Endothelial cell (in vitro differentiated cells): ENCODE measurements at places on chromosomes 12 and 14. TPM values are rescaled to one million over a fixed set of nuclear protein-coding genes. Genes with fewer than 3 reads are reported as not detected.

DNA sequence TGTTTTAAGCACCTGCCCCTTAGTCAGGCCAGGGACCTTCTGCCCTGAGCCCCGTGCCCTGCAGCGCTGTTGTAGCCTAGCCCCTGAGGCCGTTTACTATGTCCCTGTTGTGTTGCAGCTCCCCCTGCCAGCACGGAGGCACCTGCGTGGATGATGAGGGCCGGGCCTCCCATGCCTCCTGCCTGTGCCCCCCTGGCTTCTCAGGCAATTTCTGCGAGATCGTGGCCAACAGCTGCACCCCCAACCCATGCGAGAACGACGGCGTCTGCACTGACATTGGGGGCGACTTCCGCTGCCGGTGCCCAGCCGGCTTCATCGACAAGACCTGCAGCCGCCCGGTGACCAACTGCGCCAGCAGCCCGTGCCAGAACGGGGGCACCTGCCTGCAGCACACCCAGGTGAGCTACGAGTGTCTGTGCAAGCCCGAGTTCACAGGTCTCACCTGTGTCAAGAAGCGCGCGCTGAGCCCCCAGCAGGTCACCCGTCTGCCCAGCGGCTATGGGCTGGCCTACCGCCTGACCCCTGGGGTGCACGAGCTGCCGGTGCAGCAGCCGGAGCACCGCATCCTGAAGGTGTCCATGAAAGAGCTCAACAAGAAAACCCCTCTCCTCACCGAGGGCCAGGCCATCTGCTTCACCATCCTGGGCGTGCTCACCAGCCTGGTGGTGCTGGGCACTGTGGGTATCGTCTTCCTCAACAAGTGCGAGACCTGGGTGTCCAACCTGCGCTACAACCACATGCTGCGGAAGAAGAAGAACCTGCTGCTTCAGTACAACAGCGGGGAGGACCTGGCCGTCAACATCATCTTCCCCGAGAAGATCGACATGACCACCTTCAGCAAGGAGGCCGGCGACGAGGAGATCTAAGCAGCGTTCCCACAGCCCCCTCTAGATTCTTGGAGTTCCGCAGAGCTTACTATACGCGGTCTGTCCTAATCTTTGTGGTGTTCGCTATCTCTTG, 7.6 kb downstream of the DLK1 start:
- H3K4me3 ChIP-seq = no peak overlapping the region
- no peak overlapping the region for H3K27ac ChIP-seq
- H3K27me3 ChIP-seq = peaks cover 4% of the 10 kb centered on the region

Gene VCPKMT
- 8.1 TPM for total RNA-seq

DNA sequence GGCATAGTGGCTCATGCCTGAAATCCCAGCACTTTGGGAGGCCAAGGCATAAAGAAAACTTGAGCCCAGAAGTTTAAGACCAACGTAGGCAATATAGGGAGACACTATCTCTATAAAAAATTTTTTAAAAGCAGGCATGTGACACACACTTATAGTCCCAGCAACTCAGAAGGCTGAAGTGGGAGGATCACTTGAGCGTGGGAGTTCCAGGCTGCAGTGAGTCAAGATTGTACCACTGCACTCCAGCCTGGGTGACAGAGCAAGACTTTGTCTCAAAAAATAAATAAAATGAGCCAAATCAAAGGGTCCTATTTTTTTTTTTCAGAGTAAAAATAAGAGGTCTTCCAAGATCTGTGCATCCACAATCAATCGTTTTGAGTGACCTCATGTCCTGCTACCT, 237.6 kb downstream of the SLC16A7 start:
- H3K4me3 ChIP-seq = no peak overlapping the region
- DNase-seq = no peak
- H3K27me3 ChIP-seq = no peaks in the 10 kb centered on the region
- no peaks in the 10 kb centered on the region for H3K36me3 ChIP-seq
- H3K4me1 ChIP-seq = no peaks in the 10 kb centered on the region
- no peak overlapping the region for H3K27ac ChIP-seq

- no peak for DNase-seq
- H3K36me3 ChIP-seq = no peaks in the 10 kb centered on the region
- no peaks in the 10 kb centered on the region for H3K27me3 ChIP-seq
- no peak overlapping the region for H3K27ac ChIP-seq
Measured at GRCh38 chr12:58138424-58138823, 197.1 kb downstream of the ATP23 start.

- no peaks in the 10 kb centered on the region for H3K36me3 ChIP-seq
- DNase-seq = no peak
- H3K27ac ChIP-seq = no peak overlapping the region
- H3K4me3 ChIP-seq = no peak overlapping the region
- H3K27me3 ChIP-seq = peaks cover 9% of the 10 kb centered on the region
Measured at GRCh38 chr14:88179716-88180115, 143.4 kb downstream of the KCNK10 start.

GRCh38 chr12:131116468-131117117, 162.9 kb downstream of the ADGRD1 start:
- DNase-seq = peak; percentile 61
- H3K36me3 ChIP-seq = no peaks in the 10 kb centered on the region
- H3K27ac ChIP-seq = no peak overlapping the region
- H3K4me1 ChIP-seq = no peaks in the 10 kb centered on the region

DNA sequence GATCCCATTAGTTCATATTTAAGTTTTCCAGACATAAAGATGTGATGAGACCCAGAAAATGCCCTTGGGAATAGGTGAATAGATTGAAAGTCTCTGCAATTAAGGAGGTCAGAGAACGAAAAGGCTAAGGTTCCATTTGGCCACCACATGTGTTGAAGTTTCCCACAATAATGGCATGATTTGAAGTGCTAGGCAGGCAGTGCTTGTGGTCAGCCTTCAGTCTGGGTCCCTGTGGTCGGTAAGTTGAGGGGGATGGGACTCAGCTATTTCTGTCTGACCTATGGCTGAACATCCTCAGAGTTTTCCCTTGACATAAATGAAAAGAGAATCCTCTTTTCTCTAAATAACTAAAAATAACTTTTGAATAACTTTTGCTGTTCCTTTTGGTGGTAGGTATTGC, 92.4 kb downstream of the PELI2 start:
- peaks cover 4% of the 10 kb centered on the region for H3K36me3 ChIP-seq
- DNase-seq = no peak
- no peak overlapping the region for H3K4me3 ChIP-seq
- H3K4me1 ChIP-seq = peaks cover 22% of the 10 kb centered on the region
- no peak overlapping the region for H3K27ac ChIP-seq

GRCh38 chr12:11884706-11885105, 186.0 kb upstream of the BCL2L14 start:
- no peak for DNase-seq
- peak overlapping the region; percentile 97 for H3K27ac ChIP-seq
- peaks cover 68% of the 10 kb centered on the region for H3K36me3 ChIP-seq

GRCh38 chr14:26282578-26282977, 315.3 kb downstream of the NOVA1 start:
- H3K36me3 ChIP-seq = no peaks in the 10 kb centered on the region
- peaks cover 19% of the 10 kb centered on the region for H3K4me1 ChIP-seq
- H3K27me3 ChIP-seq = no peaks in the 10 kb centered on the region
- no peak for DNase-seq
- H3K4me3 ChIP-seq = no peak overlapping the region
- no peak overlapping the region for H3K27ac ChIP-seq

Gene GTF2A1
- total RNA-seq = 34.6 TPM
